HFFc6 (cell line): ENCODE measurements at places on chromosomes 2 and 18. TPM values are rescaled to one million over a fixed set of nuclear protein-coding genes. Genes with fewer than 3 reads are reported as not detected.

SERPINB4 gene
- not detected in 3 replicates for total RNA-seq

ACMSD gene
- total RNA-seq, result not detected in 2 replicates

CTNNA2 gene
- not detected in 3 replicates for total RNA-seq

OSBPL1A gene
- 6.2 to 15.5 TPM (median 8.6 TPM) in 3 replicates for total RNA-seq

FAM161A gene
- 0.81 and 1.7 TPM in 2 replicates for total RNA-seq

MAL gene
- not detected in 3 replicates for total RNA-seq

UXS1 gene
- total RNA-seq, result 40.5 to 49.0 TPM (median 48.5 TPM) in 3 replicates

- H3K36me3 ChIP-seq, result no peaks in the 10 kb centered on the region
- no peaks in the 10 kb centered on the region for H3K4me1 ChIP-seq
- H3K4me3 ChIP-seq, result no peak overlapping the region
- no peak for DNase-seq
These were observed 139.4 kb upstream of the GPC1 start for GRCh38 chr2:240296104-240296406.

DNA sequence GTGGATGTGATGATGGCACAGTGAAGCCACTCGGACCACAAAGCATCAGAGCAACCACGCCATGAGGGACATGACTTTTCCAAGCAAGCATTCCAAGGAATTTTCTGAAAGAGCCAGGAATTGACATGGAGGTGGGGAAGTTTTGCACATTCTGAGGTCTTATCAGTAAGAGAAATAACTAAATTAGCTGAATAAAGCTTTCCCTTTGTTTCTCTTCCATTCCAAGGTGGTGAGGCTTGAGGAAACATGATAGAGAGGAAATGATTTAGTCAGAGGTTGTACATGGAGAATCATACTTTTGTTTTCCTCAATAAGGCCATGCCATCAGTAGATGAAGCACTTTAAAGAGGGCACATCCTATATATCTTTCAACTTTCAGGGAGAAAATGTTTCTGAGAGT, 115.7 kb upstream of the MMADHC start:
- no peak overlapping the region for H3K4me3 ChIP-seq
- H3K4me1 ChIP-seq, result peaks cover 10% of the 10 kb centered on the region
- H3K27ac ChIP-seq, result no peak overlapping the region
- no peaks in the 10 kb centered on the region for H3K27me3 ChIP-seq

GRCh38 chr2:218745160-218745558, 34.5 kb downstream of the TTLL4 start:
- H3K36me3 ChIP-seq, result peaks cover 23% of the 10 kb centered on the region
- peaks cover 11% of the 10 kb centered on the region for H3K4me1 ChIP-seq
- DNase-seq, result no peak
- no peak overlapping the region for H3K27ac ChIP-seq
- H3K4me3 ChIP-seq, result no peak overlapping the region
- no peaks in the 10 kb centered on the region for H3K27me3 ChIP-seq

- H3K4me1 ChIP-seq, result no peaks in the 10 kb centered on the region
- peaks cover 2% of the 10 kb centered on the region; the same call in 1 of the 2 replicates for H3K27me3 ChIP-seq
- DNase-seq, result no peak
- H3K4me3 ChIP-seq, result no peak overlapping the region
- H3K36me3 ChIP-seq, result no peaks in the 10 kb centered on the region
These were observed 155.6 kb downstream of the FSIP2 start for GRCh38 chr2:185894223-185894622.

GRCh38 chr2:71699428-71699827, 246.1 kb downstream of the DYSF start:
- no peaks in the 10 kb centered on the region for H3K36me3 ChIP-seq
- no peak overlapping the region for H3K27ac ChIP-seq
- no peak for DNase-seq
- H3K4me3 ChIP-seq, result no peak overlapping the region

DNA sequence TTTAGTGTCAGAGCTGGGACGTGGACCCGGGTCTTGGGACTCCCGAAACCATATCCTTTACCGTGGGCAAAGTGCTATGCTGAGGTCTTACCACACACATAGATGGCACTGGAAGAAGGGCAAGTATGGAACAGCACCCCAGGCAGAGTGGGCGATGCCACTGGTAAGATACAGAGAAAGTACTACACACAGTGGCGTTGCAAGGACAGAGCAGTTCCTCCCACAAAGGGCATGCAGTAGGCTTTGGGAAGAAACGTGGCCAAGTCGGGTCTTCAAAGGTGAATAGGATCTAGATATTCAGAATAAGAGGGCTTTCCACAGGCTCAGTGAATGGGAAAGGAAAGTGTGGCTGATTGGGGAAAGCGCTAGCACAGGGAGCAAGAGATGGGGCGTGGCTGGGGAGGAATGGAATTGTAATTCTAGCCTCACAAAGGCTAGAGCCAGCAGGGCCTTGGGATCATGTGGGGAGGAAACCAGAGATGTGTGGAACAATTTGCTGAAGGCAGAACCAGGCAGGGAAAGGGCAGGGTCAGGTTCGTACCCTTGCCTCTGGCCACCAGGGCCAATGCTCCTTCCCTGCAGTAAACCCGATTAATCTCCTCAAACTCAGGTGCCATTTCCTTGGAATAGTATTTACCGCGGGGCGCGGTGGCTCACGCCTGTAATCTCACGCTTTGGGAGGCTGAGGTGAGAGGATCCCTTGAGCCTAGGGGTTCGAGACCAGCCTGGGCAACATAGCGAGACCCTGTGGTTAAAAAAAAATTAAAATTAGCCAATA, 36.0 kb downstream of the PCBP1 start:
- H3K27me3 ChIP-seq, result peaks cover 11% of the 10 kb centered on the region
- peak; percentile 33 for DNase-seq
- H3K4me3 ChIP-seq, result peak overlapping the region; percentile 88
- no peaks in the 10 kb centered on the region for H3K36me3 ChIP-seq
- peaks cover 56% of the 10 kb centered on the region for H3K4me1 ChIP-seq
- H3K27ac ChIP-seq, result peak overlapping the region; percentile 98

DNA sequence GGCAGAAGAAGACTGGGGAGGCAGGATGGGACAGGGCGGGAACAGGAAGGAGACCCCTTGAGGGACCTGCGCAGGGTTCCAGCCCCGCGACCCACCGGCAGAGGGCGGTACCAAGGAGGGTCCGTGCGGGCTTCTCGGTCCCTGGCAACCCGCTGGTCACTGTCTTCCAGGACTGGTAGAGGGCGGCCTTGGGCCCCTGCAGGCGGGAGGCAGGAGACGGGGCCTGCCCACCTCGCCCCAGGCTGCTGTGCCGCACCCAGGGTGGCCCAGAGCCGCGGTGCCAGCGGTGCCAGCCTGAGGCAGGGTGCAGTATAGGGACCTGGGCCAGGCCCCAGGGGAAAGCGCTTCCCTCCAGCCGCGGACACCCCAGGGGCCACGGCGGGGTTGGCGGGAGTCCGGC, 34.5 kb downstream of the NEURL3 start:
- no peaks in the 10 kb centered on the region for H3K36me3 ChIP-seq
- no peak for DNase-seq
- peaks cover 30% of the 10 kb centered on the region for H3K27me3 ChIP-seq
- H3K4me1 ChIP-seq, result no peaks in the 10 kb centered on the region

GRCh38 chr2:119240311-119241204, 16.9 kb downstream of the STEAP3 start:
- peak; percentile 70 for DNase-seq
- H3K27ac ChIP-seq, result peak overlapping the region; percentile 85
- no peaks in the 10 kb centered on the region for H3K27me3 ChIP-seq

- no peak for DNase-seq
- H3K4me1 ChIP-seq, result peaks cover 27% of the 10 kb centered on the region
- H3K4me3 ChIP-seq, result no peak overlapping the region
- H3K36me3 ChIP-seq, result no peaks in the 10 kb centered on the region
- H3K27ac ChIP-seq, result no peak overlapping the region
These were observed 17.6 kb upstream of the DAW1 start for GRCh38 chr2:227853765-227854271.

GRCh38 chr2:100194951-100195350, 52.6 kb upstream of the AFF3 start:
- H3K4me1 ChIP-seq, result peaks cover 33% of the 10 kb centered on the region
- peaks cover 4% of the 10 kb centered on the region; the same call in 1 of the 2 replicates for H3K36me3 ChIP-seq
- H3K27me3 ChIP-seq, result no peaks in the 10 kb centered on the region
- no peak overlapping the region for H3K4me3 ChIP-seq

- no peaks in the 10 kb centered on the region for H3K36me3 ChIP-seq
- H3K4me3 ChIP-seq, result no peak overlapping the region
- H3K27ac ChIP-seq, result no peak overlapping the region
- no peak for DNase-seq
- H3K4me1 ChIP-seq, result no peaks in the 10 kb centered on the region
- H3K27me3 ChIP-seq, result peaks cover 55% of the 10 kb centered on the region
These were observed 62.0 kb upstream of the ATL2 start for GRCh38 chr2:38438883-38439612.

- no peak overlapping the region for H3K4me3 ChIP-seq
- DNase-seq, result no peak
- no peaks in the 10 kb centered on the region; the same call in none of the 2 replicates for H3K27me3 ChIP-seq
- H3K36me3 ChIP-seq, result peaks cover 10% of the 10 kb centered on the region
- no peak overlapping the region for H3K27ac ChIP-seq
These were observed 349.6 kb upstream of the UBE2E3 start for GRCh38 chr2:180630756-180631155.
